ENCODE measurements at places on chromosomes 3 and 15.

DNA sequence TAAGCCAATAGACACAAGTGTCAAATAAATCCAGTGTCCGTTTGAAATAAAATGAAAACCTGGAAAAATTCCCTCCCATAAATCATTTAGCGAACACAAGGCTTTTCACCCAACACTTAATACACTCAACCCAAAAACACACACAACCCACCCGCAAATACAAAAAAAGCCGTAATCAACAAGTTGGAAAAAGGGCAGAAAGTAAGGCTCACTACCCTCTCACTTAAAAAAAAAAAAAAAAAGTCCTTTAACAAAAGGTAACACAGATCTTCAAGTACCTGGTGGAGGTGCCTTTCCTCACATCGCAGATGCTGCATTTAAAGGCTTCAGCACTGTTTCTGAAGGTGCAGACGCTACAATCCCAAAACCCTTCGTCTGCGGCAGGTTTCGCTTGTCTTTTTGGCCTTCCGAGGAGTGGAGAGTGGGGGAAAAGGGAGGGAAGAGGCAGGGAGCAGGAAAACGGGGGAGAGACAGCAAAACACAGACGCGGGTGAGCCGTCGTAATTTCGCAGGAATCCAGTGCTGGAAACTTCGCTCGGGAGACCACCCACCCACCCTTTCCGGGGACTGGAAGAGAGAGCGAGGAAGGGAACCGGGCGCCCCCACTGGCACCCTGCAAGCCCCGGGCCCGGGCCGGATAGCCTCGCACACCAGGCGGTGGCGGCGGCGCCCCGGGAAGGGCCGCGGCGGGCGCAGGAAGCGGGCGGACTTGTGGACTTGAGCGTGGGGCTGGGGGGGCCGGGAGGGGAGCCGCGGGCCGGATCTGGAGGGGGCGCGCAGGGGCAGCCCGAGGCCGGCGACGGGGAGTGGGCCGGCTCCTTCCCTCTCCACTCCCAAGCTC is 401.8 kb downstream of the SHQ1 start:
- peak; percentile 24 for DNase-seq

DNA sequence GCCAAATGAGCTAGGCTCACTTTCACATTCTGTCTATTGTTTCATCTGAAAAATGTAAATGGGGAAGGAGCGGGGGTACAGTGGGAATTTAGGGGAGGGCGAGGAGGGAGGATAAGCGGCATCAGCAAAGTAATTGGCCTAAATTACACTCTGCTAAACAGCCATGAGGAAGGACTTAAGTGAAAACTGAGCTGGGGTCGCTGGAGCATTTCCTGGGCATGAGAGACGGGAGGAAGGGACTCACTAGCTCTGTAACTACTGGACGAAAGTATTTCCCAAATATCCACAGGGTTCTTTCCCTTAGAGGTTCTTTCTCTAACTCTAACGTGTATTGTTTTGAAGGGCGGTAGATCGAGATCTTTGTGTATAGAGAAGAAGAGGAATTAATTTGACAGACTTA is 418.0 kb downstream of the SOX2 start:
- no peak for DNase-seq

GRCh38 chr3:143525408-143525807 is 322.9 kb downstream of the SLC9A9 start:
- no peak for DNase-seq

GRCh38 chr15:65130941-65131340 is 2.7 kb downstream of the PDCD7 start:
- DNase-seq = no peak

- DNase-seq = no peak
Measured at GRCh38 chr3:194999491-194999890, 271.5 kb downstream of the XXYLT1 start.

- no peak for DNase-seq
Measured at GRCh38 chr3:89692601-89693000, 585.2 kb downstream of the EPHA3 start.

DNA sequence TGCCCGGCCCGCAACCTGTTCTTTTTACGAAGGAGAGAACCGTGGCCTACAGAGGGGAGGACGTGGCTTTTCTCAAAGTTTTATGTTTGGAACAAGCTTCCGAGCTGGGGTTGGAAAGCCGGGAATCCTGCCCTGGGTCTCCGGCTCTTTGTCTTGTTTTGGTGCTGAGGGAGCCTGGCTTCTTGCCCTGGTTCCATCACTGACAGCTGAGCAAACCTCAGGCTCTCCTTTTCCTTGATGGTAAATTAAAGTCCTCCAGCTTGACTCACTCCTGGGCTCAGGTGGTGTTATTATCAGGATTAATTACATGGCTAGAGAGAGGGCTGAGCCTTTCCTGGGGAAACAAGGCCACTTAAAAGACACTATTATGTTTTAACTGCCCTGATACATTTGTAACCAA is 289.5 kb upstream of the RGMA start:
- no peak for DNase-seq

DNA sequence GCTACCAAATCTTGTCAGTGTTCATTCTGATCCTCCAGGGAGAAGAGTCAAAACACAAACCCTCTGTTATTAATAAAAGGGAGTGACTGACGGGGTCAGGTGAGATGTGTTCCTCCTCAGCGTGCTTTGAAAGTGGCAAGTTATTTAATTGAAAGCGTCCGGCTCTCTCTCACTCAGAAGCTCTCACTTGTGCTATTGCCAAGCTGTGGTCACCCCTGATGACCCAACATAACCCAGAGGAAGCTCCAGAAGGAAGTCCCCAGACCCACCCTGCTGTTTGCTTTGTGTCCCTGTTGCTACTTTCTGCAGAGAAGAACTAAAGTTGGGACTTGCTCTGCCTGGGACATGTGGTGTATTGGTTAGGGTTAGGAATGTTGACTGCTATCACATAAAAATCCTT is 235.6 kb downstream of the EDEM1 start:
- no peak for DNase-seq

DNA sequence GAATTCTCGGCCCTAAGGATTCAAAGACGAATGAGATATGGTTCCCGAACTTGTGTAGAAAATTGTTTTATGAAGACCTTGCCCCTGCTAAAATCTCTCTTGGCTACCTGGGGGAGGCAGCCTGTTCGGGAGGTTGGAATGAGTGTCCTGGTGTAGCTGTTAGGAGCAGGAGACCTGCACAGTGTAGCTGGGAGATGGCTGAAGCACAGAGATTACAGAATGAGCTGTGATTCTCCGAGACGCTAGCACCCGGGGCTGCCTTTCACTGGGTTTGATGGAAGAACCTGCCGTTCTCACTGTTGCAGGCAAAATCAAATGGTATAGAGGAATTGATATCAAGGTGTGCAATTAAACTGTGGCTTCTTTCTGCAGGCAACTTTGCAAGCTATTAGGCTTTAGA is 68.0 kb downstream of the TRAK1 start:
- no peak for DNase-seq

DNA sequence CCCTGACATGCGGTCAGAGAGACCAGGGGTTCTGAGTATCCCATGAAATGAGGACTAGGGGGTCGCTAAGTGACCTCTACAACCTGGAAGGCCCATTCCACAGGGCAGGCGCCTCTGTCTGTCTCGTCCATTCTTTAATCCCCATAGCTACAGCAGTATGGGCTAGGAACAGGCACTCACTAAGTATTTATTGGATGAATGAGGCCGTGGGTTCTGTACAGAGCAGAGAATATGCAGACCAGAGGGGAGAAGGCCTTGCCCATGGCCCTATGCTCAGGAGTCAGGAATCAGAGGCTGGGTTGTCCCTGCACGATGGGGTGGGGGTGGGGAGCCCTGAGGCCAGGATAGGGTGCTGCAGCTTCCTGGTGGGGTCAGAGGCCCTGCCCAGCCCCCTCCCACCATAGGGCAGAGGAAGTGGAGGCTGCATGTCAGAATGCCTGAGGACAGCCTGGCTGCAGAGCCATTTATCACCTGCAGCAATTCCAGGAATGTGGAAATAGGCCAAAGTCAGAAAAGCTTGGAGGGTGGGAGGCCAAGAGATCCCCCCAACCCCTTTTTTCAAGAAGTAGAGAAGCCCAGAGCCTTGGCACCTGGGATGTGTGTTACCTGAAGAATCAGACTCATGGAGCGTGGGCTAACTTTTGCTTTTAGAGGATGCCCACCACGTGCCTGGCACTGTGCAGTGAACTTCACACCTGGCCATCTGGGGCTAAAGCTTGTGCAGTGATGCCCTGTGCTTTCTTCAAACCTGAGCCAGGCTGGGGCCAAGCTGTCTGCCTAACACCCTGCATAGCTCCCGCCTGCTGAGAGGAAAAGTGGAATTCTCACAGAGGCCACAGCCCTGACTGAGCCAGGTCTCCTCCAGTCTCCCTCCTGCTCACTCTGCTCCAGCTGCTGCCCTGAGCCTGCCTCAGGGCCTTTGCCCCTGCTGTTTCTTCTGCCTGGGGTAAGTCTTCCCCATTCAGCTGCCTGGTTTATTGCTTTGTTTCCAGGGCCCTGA is 109.4 kb downstream of the WNT7A start:
- no peak for DNase-seq

GRCh38 chr3:146496251-146496650 is 26.9 kb upstream of the PLSCR2 start:
- no peak for DNase-seq

DNA sequence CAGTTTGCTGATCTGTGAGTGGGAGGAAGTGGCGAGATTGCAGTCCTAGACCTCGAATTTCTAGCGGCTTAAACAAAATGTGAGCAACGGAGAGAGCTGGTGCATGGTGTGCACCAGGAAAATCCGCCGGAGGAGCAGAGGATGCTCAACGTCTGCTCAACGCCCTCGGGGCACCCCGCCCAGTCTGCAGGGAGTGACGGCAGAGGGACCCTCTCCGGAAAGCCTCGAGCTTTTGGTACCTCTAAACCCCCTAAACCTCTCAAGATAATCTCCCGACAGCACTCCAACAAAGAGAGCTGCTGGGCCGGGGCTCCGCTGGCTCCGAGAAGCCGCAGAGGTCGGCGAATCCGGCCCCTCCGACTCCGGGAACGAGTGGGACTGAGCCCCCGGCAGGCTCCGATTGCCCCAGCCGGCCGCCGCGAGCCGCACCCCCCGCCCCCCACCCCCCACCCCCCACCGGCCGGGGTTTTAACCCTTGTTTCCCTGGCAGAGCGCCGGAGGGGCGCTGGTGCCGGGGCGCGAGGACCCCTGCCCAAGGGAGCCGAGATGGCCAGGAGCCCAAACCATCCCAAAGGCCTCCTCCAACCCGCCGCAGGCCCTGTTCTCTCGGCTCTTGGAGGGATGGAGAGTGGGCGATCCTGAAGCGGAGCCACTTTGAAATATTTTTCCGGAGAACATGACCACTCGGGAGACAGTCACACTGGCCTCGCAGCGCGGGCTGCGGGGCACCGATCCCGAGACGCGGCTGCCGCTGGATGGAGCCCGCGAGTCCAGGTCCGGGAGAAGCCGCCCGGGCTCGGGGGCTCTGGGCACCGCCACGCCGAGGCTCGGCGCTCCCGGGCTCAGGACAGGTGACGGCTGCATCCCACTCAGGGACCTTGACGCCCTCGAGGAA is 1.5 kb downstream of the MEGF11 start:
- no peak for DNase-seq

DNA sequence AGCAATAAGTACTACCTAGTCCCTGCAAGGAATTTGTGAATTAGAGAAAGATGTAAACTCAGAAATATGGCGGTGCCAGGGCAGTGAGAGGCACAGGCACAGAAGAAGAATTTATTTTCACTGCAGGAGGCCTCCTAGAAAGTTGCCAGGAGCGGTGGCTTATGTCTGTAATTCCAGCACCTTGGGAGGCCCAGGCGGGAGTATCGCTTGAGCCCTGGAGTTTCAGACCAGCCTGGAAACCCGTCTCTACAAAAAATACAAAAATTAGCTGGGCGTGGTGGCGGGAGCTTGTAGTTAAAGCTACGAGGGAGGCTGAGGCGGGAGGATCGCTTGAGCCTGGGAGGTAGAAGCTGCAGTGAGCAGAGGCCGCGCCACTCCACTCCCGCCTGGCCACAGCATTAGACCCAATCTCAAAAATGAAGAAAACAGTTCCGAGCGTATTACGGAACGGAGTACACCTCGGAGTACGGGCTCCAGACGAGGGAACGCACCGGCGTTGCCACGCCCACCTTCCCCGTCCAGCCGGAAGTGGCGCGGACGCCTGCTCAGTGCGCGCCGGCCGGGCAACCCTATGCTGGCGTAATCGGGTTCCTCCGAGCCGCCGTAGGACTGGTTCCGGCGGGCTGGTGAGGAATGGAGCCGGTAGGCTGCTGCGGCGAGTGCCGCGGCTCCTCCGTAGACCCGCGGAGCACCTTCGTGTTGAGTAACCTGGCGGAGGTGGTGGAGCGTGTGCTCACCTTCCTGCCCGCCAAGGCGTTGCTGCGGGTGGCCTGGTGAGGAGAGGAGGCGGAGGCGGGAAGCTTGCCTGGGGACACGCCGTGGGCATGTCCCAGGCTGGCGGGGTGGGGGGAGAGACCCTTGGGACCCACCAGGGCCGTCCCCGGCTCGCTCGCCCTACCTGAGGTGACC is at the start of gene FBXO22:
FBXO22 (plus strand) TSS at position 548 of the 909 bp plus-strand sequence; CDS start at position 634, 86 bp downstream.
- DNase-seq = peak; percentile 86

GRCh38 chr3:99319450-99319849 is 318.9 kb upstream of the COL8A1 start:
- DNase-seq = no peak

DNA sequence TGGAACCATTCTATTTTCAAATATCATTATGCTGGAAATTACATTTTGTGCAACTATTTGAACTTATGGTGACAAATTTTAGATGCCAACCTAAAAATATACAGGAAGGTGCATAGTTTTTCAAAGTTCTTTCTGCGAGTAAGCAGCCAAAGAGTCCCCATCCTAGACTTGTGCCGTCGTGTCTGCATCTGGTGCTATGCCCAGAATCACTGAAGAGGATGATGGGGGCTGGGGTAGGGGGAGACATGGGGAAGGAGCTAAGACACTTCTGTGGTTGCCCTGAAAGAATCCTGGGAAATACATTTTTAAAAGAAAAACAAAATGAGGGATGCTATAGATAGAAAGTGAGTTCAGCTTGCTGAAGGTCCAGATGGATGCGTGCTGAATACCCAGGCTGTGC is 21.2 kb upstream of the FAM81A start:
- DNase-seq = no peak

GRCh38 chr3:28349469-28350000 is 911 bp upstream of the AZI2 start:
- DNase-seq = no peak

DNA sequence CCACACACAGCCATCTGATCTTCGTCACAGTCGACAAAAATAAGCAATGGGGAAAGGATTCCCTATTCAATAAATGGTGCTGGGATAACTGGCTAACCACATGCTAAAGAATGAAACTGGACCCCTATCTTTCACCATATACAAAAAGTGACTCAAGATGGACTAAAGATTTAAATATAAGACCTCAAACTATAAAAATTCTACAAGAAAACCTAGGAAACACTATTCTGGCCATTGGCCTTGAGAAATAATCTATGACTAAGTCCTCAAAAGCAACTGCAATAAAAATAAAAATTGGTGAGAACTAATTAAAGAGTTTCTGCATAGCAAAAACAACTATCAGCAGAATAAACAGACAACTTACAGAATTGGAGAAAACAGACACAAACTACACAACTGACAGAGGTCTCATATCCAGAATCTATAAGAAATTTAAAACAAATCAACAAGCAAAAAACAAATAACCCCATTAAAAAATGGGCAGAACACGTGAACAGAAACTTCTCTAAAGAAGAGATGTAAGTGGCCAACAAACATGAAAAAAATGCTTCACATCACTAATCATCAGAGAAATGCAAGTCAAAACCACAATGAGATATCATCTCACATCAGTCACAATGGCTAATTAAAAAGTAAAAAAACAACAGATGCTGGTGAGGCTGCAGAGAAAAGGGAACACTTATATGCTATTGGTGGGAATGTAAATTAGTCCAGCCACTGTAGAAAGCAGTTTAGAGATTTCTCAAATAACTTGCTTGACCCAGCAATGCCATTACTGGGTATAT is 104.0 kb downstream of the NR1I2 start:
- no peak for DNase-seq

GRCh38 chr3:24867783-24868182 is 373.1 kb upstream of the THRB start:
- DNase-seq = no peak

GRCh38 chr3:50484722-50485121 is 18.7 kb downstream of the CACNA2D2 start:
- DNase-seq = no peak

All from SW 1271 (cell line).